Hepatocyte (in vitro differentiated cells): ENCODE measurements at places on chromosomes 3 and 15. TPM values are rescaled to one million over a fixed set of nuclear protein-coding genes. Genes with fewer than 3 reads are reported as not detected.

DNA sequence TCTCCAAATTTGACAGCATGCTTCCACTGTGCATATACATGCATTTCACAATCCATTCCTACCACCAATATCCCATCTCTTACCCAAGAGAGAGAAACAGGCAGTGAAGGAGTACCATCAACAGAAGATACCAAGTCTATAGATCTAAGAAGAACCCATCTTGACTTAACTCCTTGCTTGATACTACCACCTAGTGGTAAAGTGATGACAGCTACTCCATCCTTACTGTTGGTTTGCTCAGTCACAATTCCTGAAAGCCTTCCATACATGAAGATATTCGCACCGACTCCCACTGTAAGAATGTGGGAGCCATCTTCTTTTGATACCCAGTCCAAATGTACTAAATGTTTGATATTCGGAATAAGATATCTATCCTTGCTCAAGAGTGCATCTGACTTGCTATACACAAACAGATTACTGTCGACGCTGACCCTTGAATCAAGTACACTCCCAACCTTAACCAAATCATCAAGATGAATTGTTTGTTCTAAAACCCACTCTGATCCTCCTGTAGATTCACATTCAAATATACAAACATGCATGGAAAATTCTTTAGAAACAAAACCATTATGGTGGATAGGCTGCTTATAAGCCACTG lies 123.1 kb downstream of the DMXL2 start:
- DNase-seq: peak; percentile 28

GRCh38 chr3:80244390-80244789 lies 476.6 kb upstream of the ROBO1 start:
- DNase-seq: no peak

DNA sequence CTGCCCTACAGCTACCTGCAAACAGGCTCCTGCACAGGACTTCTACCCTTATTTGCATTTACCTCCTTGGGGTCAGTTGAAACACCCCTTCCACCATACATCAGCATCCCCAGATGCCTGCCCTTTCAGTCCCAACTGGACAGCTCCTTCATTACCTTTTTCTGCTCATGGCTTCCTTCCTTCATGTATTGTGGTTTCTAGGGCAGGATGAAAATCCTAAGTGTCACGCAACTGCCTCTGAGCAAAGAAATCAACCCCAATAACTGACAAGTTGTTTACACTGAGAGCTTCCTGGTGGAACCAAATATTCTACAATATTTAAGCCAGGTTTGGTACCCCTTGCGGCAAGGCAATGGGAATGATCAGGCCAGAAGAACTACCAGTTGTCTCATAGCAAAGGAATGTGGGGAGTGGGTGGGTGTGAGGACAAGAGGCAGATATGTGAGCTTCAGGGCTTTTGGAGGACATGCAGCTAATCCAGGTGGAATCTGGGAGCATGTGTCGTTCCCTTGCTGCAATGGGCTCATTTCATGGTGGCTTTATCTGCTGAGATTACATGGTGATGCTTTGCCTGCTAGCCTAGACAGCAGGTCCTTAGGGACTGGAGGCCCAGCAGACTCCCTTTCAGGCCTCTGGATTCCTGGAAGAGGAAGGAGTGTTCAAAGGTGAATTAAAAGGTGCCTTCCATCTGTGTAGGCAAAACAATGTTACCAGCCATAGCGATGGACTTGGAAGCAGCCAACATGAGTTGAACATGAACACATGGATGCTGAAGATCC lies 34.9 kb downstream of the PPCDC start:
- DNase-seq: no peak

KLHL6 gene
- total RNA-seq: 0.16 and 0.17 TPM in 2 replicates

GRCh38 chr3:119531151-119531550 lies 28.3 kb downstream of the CD80 start:
- no peak for DNase-seq

GRCh38 chr3:195356151-195357086 lies 85.5 kb upstream of the XXYLT1 start:
- DNase-seq: no peak

MNS1 gene
- total RNA-seq: 0.60 and 0.70 TPM in 2 replicates
